ENCODE measurements at places on chromosomes 2 and 18.

DNA sequence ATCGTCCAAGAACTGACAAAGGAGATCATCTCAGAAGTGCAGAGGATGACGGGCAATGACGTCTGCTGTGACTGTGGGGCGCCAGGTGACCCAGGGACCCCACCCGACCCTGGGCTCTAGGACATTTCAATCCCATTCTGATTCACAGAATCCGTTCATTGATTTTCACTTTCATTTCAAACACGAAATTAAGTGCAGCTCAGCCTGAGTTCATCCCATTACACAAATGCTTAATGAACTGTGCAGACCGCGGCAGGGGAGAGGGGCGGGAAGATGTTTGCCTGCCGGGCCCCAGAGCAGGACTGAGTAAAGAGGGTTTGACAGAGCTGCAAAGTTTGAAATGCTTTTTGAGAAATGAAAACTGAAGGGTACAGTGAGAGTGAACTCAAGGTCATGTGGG, 67.1 kb downstream of the ITGB1BP1 start:
- no peak for DNase-seq

- DNase-seq: no peak
These were observed 84.1 kb downstream of the EPAS1 start for GRCh38 chr2:46381263-46381849.

DNA sequence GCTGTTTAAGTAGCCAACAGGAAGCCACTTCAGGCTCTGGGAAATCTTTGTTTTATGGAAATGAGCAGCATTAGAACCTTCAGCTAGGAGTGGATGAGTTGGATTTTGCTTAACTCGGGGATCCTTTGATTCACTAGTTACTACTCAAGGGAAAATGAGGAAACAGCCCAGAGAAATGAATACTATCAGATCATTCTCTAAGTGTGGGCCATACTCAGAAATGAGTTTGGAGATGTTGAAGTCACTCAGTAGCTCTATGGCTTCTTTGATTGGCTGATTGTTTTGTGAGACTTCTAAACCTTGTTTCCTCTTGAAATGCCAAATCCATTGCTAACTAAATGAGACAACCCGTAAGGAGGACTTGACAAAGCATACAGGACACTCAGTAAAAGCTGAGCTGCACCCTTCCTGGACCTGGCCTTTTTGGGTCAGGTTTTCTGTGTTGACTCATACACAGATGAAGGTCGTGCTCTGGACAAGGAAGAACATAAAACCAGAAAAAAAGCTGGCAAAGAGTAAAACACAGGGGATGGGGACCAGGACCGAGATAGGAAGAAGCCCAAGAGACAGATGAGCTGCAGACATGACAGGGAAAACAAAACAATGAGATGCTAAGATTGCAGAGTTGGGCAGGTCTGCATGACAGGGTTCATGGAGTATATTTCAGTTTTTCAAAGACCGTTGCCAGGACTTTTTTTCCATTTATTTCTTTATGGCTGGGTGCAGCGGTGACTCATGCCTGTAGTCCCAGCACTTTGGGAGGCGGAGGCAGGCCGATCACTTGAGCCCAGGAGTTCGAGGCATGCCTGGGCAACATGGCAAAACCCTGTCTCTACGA, 41.6 kb downstream of the INO80C start:
- DNase-seq: no peak

DNA sequence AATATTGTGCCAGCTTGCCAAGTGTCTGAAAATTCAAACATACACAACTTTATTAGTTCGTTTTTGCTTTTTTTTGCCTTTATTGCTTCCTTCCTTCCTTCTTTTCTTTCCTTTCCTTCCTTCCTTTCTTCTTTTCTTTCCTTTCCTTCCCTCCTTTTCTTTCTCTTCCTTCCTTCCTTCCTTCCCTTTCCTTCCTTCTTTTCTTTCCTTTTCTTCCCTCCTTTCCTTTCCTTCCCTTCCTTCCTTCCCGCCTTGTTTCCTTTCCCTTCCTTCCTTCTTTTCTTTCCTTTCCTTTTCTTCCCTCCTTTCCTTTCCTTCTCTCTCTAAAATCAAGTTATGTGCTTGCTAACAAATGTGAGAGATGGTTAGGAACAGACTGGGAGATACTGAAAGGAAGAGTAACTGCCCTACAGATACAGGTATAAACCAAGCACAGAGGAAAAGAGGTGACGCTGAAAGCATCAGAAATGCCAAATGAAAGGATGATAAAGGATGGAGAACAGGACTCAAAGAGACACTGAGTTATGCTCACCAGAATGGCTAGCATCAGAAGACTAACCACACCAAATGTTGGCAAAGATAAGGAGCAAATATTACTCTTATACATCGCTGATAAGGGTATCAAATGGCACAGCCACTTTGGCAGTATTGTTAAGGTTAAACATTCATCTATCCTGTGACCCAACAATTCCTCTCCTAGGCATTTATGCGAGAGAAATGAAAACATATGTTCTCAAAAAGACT, 151.6 kb downstream of the MREG start:
- DNase-seq: no peak

DNA sequence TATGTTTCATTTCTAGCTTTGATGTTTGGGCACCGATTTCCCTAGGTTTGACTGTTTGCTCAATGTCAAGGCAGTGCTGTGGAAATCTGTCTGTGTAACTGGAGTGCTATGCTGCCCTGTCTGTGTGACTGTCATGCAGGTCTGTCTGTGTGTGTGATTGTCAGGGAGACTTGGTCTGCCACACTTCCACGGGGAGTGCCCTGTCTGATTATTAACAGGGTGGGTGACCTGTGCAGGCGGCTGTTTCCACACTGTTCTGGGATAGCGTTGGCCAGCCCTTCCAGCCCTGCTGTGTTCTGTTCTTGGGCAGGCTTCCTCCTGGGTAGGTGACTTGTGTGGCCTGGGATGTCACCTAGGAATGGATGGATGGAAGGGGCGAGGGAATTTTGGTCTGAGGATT, 85.3 kb downstream of the FHOD3 start:
- DNase-seq: no peak

GRCh38 chr2:2222931-2223330, 108.1 kb downstream of the MYT1L start:
- no peak for DNase-seq

GRCh38 chr2:218422403-218423086, 3.6 kb downstream of the VIL1 start:
- no peak for DNase-seq

- DNase-seq: no peak
These were observed 259.3 kb upstream of the SP5 start for GRCh38 chr2:170455617-170456426.

DNA sequence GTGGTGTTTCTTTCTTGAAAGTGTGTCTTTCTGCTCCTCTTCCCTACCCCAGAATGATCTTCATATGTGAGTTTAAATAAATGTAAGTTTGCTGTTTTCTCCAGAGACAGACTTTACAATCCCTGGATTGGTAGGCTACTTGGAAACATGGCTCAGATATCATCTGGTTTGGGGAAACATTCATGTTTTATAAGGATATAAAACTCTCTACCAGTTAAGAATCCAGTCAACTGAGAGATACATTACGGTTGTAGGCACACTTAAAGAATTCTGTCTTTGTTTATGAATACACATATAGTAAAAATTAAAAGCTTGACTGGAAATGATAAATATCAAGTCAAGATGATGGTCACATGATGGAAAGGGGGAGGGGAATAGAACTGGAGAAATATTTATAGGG, 739.3 kb downstream of the SLC4A3 start:
- DNase-seq: no peak

DNA sequence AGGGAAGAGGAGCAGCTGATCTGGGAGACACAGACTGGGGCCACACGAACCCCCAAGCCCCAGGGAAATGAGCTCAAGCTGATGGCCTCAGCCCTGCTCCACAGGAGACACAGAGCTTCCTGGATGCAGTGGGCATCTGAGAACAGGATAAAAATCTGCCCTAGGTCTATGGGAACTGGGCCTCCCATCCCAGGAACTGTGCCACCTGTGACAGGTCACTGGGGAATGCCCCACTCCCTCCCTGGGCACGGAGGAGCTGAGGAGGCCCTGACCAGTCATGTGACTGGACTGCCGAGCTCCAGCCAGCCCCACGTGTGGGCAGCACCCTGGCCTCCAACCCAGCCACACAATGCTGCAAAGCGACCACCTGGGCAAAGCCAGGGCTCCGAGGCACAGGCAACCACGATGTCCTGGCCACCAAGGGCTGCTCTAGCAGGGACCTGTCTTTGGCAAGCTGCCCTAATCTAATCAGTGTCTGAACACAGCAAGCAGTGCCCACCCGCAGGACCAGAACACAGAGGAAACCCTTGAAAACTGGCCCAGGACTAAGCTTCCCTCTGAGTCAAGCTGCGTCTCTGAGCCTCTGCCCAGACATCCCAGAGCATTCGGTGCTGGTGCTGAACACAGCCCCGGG, 57.8 kb upstream of the ID2 start:
- DNase-seq: peak; percentile 29

DNA sequence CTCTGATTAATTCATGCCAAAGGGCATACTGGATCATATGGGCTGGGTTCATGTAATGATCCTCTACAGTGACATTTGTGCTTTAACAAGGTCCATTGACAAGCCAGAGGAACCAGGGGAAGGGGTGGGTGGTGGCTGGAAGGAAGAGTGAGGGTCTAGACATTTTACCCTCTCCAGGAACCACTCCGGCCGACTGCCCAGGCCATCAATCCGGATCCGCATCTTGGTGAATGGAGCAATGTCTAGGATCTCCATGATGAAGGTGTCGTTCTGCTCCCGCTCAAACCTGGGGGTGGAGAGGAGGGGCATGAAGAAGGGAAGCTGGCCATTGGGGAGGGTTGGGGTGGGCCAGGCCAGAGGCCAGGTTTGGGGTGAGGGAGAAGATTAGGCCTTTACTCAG, 147.5 kb downstream of the LOXHD1 start:
- DNase-seq: no peak

GRCh38 chr2:82781176-82781915, 1677.7 kb downstream of the SUCLG1 start:
- DNase-seq: no peak

- DNase-seq: no peak
These were observed 11.1 kb downstream of the DHRS9 start for GRCh38 chr2:169080250-169081069.

- DNase-seq: peak; percentile 38
These were observed 71.3 kb upstream of the SPRED2 start for GRCh38 chr2:65503746-65504145.

GRCh38 chr2:125581557-125581956, 1074.4 kb upstream of the GYPC start:
- DNase-seq: no peak

GRCh38 chr18:36074435-36074834, 7.1 kb upstream of the RPRD1A start:
- no peak for DNase-seq

GRCh38 chr2:112674229-112674628, 28.5 kb downstream of the SLC20A1 start:
- DNase-seq: no peak

- no peak for DNase-seq
These were observed 26.2 kb downstream of the ADI1 start for GRCh38 chr2:3492951-3493614.

GRCh38 chr2:198775737-198776136, 682.0 kb downstream of the SATB2 start:
- DNase-seq: no peak

- peak; percentile 77 for DNase-seq
These were observed 25.9 kb downstream of the CD8A start for GRCh38 chr2:86764661-86765309.

- peak; percentile 46 for DNase-seq
These were observed 246.0 kb upstream of the CXCR4 start for GRCh38 chr2:136363900-136364299.

DNA sequence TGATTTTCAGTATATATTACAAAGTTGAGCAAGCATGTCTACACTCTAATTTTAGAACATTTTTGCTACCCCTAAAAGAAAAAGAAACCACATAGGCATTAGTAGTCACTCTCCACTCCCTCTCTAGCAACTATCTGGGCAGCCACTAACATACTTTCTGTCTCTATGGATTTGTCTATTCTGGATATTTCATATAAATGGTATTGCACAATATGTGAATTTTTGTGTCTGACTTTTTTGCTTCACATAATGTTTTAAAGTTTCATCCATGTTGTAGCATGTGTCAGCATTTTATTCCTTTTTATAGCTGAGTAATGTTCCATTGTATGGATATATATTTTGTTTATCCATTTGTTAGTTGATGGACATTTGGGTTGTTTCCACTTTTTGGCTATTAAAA, 232.5 kb upstream of the CTAGE1 start:
- DNase-seq: no peak
